ENCODE measurements at places on chromosomes 16 and 17.

DNA sequence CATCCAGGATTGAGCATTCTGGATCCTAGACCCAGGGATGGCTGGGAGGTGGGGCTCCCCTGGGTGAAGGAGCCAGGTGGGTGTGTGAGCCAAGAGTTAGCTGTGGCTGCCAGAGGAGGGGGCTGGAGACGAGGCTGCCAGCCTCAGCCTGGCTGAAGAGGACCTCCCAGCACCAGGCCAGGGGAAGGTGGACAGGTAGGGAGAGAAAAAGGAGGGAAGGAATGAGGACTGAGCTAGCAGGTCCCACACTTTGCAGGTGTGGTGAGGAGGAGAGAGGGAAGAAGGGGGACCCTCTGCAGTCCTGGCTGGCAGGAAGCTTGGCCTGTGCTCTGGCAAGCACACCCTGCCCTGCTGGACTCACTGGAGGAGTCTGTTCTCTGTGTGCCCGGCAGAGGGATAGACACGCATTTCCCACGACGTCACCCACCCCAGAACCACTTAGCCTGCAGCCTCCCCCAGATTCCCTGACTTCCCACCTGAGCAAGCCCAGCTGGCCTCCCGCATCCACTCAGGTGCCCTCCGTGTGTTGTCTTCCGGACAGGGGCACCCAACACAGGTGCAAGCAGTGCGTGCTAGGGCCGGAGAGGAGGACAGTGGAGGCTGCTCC lies 42.0 kb downstream of the SOCS3 start:
- no peak for DNase-seq

GRCh38 chr16:55240888-55241287 lies 83.1 kb upstream of the IRX6 start:
- DNase-seq, result no peak

- no peak for DNase-seq
Observed at GRCh38 chr16:11743308-11744074, 834 bp upstream of the TXNDC11 start.

DNA sequence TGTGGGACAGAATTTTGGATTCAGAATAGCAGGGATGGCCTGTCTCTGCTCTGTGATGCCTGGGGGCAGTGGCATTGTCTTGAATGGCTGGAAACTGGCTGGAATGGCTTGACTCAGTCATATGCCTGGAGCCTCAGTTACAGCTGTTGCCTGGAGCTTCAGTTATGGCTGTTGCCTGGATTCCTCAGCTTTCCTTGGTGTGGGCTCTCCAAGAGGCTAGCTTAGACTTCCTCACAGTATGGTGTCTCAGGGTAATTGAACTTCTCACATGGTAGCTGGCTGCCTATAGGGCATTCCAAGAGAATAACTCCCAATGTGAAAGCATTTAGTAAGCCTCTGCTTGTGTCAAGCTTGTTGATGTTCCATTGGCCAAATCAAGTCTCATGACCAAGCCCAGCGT lies 21.1 kb downstream of the KRT23 start:
- no peak for DNase-seq

- no peak for DNase-seq
Observed at GRCh38 chr17:82416771-82417170, 1.4 kb upstream of the HEXD start.

- DNase-seq, result no peak
Observed at GRCh38 chr16:2223942-2224486, 623 bp downstream of the E4F1 start.

- DNase-seq, result no peak
Observed at GRCh38 chr17:67124450-67125148, 80.2 kb downstream of the CACNG1 start.

DNA sequence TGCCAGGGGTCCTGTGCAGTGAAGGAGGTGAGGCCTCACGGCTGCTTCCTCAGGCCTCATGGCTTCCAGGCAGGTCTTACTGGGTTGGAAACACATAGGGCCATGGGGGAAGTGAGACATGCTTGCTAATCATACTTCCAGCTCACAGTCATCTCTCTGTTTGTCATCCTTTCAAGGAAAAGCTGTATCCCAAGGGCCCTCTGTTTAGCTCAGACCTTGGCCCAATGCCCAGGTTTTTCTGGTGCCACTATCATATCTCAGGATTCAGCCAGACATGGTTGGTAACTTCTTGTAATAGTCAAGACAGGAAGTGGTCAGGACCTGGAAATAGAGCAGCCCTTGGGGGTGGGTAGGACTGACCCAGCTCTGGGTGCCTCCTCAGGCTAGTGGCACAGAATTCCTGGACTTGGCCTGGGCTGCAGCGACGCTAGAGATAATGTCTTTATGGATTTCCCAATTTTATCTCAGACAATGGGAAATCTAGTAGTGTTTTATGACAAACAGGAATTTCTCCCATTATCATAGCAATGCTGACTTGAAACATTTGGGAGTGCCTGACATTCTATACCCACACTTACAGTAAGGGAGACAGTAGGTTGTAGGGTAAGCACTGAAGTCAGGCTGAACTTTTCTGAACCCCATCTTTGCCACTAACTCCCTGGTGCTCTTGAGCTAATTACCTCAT lies 13.5 kb upstream of the ITGB3 start:
- DNase-seq, result no peak

GRCh38 chr17:740240-741017 lies 8.0 kb downstream of the TLCD3A start:
- DNase-seq, result no peak

DNA sequence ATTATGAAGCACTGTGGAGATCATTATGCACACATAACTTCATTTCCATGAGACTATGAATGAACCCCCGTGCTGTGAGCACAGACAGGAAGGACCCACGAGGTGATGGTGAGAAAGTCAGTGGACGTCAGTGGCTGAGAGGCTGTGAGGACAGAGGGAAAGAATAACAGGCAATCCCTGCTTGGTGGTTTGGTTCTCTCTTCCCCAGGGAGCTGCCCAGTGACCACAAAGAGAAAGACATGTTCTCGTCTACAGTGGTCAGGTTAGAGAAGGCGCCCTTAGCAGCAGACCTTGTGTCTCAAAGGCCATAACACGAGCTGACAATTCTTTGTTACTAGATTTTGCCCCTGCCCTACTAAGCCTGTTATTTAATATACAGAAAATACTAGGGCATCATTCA lies 609.2 kb downstream of the TOX3 start:
- DNase-seq, result no peak

- DNase-seq, result no peak
Observed at GRCh38 chr16:65634291-65634690, 512.4 kb upstream of the CDH11 start.

- DNase-seq, result no peak
Observed at GRCh38 chr17:33113991-33114370, 122.3 kb downstream of the SPACA3 start.

DNA sequence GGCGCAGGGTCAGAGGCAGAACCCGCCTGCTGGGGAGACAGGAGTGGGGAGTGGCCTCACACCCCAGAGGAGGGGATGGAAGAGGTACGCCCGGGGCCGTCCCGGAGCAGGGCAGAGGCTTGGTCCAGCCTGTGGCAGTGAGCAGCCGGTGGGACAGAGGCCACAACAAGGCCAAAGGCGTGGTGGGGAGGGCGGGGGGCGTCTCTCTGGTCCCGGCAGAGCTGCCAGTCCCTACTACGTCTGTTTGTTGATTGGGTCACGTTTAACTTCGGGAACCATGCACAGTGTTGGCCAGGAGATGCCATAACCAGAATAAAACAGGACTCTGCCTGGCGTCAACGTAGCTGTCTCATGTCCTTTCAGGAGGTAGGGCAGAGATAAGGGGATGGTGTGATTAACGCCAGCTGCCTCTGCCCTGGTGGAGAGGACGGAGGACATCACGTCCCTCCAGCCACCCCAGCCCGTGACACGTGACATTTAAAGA lies 192.8 kb downstream of the BANP start:
- no peak for DNase-seq

DNA sequence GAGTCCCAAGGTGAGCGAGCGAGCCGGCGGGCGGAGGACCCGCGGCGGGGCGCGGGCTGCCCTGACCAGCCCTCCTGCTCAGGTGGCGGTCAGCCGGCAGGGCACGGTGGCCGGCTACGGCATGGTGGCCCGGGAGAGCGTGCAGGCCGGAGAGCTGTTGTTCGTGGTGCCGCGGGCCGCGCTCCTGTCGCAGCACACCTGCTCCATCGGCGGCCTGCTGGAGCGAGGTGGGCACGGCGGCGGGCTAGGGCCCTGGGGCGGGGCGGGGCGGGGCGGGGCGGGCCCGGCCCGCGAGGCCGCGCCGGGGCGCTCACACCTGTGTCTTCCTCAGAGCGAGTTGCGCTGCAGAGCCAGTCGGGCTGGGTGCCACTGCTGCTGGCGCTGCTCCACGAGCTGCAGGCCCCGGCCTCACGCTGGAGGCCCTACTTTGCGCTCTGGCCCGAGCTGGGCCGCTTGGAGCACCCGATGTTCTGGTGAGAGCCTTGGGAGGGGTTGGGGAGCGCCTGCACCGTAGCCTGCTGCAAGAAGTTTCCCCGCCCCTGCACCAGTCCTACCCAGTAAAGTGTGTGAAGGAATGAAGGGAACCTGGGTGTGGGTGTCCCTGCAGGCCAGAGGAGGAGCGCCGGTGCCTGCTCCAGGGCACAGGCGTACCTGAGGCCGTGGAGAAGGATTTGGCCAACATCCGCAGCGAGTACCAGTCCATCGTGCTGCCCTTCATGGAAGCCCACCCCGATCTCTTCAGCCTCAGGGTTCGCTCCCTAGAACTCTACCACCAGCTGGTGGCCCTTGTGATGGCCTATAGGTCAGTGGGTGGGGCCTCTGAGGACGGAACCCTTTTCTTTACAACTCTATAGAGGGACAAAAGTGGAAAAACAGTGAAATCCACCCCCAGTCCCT lies 802 bp downstream of the SETD6 start:
- DNase-seq, result no peak

DNA sequence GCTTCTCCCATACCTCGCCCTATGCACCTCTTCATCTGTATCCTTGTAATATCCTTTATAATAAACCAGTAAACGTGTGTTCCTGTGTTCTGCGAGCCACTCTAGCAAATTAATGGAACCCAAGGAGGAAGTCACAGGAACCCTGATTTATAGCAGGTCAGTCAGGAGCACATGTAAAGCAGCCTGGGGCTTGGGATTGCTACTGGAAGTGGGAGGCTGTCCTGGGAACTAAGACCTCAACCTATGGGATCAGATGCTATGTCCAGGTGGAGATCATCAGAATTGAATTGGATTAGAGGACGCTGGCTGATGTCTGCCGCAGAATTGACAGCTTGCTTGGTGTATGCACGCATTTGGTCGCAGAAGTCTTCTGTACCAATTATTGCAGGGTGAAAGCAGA lies 15.7 kb downstream of the WNT3 start:
- DNase-seq, result no peak

GRCh38 chr17:57634713-57635465 lies 110.2 kb downstream of the CCDC182 start:
- no peak for DNase-seq

DNA sequence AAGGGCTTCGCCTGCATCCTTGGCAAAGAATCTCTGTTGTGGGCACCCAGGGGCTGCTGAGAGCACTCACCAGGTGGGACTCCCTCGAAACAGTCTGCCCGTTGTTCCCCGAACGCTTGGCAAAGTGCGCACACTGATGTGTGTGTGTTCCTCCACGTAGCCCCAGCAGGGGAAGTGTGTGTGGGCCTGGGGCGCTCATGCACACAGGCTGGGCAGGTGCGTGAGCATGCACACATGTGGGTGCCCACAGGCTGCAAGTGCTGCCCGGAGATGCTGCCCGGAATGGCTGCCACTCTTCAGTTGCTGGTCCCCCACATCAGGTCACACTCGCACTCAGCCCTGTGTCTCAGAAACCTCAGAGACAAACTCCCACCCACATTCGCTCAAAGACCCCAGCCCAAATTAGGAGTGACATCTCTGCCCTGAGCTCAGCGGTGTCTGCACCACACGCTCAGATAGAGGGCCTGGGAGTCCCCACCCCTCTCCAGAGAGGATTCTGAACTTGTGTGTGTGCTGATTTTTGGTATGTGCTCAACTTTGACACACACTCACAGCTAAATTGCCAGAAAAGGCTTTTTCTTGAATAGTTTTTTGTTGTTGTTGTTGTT lies 119.4 kb downstream of the MGAT5B start:
- no peak for DNase-seq

- no peak for DNase-seq
Observed at GRCh38 chr17:16468428-16468992, 23.5 kb downstream of the LRRC75A start.

DNA sequence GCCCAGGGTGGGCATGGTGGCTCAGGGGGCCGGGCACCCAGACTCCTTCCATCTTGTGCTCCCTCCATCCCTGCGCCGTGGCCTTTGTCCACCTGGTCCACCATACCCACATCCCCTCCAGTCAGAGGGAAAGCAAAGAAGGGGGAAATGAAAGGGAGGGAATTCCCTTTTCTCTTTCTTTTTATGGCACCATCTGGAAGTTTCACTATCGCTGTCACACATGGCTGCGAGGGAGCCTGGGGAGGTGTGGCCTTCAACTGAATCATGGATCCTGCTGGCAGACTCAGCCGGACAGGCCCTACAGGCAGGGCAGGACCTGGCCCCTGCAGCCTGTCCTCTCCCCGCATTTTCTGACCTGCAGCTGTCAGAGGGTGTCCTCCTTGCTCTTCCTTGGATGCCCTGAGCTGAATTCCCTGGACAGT lies 6.2 kb downstream of the SLC12A3 start:
- DNase-seq, result no peak

DNA sequence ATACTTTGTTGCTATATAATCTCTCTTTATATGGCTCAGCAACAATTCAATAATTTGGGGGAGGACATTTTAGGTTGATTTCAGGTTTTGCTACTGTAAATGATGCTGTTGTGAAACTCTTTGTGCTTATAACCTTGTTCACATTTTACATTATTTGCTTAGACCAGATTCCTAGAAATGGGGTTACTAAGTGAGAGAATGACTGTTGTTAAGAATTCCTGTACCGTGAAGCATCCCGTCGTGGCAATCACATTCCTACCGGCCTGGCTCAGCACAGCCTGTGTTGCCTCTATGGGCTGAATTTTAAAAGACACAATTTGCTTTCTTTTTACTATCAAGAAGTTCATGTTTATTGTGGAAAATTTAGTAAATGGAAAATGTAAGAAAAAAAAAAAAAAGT lies 31.4 kb downstream of the B9D1 start:
- DNase-seq, result no peak

DNA sequence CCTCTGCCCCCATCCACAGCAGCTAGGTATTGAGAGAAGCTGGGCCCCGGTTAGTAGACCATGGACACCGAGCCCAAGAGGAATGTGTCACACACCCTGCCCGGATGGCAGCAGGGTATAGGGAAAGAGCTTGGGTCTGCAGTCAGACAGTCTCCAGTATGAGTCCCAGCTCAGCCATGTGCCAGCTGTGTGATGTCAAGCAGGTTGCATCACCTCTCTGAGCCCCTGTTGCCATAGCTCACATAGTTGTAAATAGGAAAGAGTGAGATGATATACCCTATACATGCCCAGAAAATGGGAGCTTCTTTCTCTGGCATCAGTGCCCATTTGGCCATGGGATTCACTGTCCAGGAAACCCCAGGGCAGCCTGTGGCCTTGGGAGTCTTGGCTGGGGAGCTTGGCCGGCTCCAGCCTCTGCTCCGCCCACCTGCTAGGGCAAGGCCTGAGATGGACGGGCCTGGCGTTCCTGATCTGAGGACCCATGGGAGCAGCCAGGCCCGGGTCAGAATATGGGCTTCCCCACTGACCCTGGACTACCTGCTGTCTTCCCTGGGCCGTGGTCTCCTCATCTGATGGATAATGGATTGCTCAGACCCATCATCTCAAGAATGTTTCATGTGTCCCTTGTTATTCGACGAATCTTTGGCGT lies 13.2 kb downstream of the CD300LG start:
- DNase-seq, result no peak

- no peak for DNase-seq
Observed at GRCh38 chr17:50326831-50327364, 19.0 kb upstream of the XYLT2 start.

GRCh38 chr16:25875956-25876598 lies 184.3 kb downstream of the HS3ST4 start:
- DNase-seq, result no peak

- DNase-seq, result no peak
Observed at GRCh38 chr16:8600144-8600775, 9.9 kb upstream of the TMEM114 start.
